ENCODE measurements at places on chromosomes 16 and 17.

- no peak for DNase-seq
Observed at GRCh38 chr16:67164599-67165061, at the start of gene HSF4. Gene HSF4, plus strand, starts transcription at chr16:67164745. Its CDS starts 67 bp downstream, at chr16:67164812.

- no peak for DNase-seq
Observed at GRCh38 chr17:79670537-79671084, 59.8 kb upstream of the RBFOX3 start.

GRCh38 chr17:29956225-29956624 lies 14.8 kb downstream of the EFCAB5 start:
- no peak for DNase-seq

- DNase-seq: no peak
Observed at GRCh38 chr17:82439829-82440365, 10.7 kb downstream of the CYBC1 start.

DNA sequence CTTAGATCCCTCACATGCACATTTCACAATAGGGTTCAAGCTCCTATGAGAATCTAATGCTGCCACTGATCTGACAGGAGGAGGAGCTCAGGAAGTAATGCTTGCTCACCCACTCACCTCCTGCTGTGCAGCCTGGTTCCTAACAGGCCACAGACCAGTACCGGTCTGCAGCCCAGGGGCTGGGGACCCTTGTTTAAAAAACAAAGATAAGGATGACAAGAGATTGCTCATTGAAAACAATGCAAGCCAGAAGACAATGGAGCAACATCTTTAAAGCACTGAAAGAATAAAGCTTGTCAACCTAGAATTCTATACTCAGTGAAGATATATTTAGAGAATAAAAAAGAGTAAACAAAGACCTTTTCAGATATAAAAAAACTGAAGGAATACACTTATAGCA lies 22.8 kb upstream of the FA2H start:
- DNase-seq: no peak

DNA sequence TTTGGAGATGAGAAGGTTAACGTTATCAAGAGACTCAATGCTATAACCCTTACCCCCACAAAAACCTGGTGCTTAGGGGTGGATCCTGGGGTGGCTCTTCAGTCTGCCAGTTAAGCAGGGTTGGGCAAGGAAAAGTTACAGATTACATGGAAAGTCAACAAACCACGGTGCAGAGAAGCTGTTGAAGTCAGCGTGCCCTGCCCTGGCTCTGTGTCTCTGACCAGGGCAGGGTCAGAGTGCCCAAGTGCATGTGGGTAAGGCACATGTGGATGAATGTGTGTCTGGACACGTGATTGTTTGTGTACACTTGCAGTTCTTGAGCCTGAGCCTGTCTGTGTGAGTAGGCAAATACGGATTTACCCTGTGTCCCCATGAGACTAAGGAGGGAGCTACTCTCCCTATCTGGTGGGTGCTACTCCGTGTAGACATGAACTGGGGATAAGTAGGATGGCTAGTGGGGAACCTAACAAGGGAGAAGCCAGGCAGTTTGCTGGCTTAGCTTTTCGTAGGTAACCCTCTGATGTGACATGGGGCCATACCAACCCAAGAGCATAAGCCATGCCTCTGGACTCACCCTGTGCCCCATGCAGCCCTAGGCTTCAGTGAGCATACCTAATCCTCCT lies 5.5 kb downstream of the IGFBP4 start:
- no peak for DNase-seq

GRCh38 chr16:34802848-34803599 lies 1343.6 kb downstream of the TP53TG3F start:
- DNase-seq: no peak

DNA sequence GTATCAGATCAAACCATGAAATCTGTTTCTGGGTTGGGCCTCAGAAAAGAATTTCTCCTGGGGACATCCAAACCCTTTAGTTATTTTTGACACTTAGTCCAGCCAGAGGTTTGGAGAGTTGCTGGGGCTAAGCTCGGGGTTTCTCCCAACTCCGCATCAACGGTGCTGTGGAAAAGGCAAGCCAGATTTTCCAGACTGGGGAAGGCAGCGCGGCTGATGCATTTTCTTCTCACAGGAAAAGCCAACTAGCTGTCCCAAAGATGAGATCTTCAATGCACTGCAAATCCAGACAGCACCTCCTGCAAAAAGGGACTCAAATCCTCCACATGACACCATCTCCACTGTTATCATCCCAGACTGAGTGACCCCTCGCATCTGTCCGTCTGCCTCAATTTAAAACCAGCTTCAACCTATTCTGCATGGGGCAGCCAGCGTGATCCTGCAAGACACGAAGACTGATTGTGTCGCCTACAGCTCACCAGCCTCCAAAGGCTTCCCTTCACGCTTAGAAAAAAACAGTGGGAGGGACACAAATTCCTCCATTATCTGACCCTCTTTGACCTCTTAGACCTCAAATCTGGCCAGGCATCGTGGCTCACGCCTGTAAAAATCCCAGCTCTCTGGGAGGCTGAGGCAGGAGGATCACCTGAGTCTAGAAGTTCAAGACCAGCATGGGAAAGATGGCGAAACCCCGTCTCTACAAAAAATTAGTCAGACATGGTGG lies 62.0 kb downstream of the GAS7 start:
- no peak for DNase-seq
